ENCODE measurements at places on chromosomes 4 and X. TPM values are rescaled to one million over a fixed set of nuclear protein-coding genes. Genes with fewer than 3 reads are reported as not detected.
A peak's percentile ranks its signal among the peaks of the same experiment; 100 is the strongest.

GRCh38 chr4:120435179-120435578, 368.5 kb upstream of the MAD2L1 start:
- DNase-seq: no peak

DNA sequence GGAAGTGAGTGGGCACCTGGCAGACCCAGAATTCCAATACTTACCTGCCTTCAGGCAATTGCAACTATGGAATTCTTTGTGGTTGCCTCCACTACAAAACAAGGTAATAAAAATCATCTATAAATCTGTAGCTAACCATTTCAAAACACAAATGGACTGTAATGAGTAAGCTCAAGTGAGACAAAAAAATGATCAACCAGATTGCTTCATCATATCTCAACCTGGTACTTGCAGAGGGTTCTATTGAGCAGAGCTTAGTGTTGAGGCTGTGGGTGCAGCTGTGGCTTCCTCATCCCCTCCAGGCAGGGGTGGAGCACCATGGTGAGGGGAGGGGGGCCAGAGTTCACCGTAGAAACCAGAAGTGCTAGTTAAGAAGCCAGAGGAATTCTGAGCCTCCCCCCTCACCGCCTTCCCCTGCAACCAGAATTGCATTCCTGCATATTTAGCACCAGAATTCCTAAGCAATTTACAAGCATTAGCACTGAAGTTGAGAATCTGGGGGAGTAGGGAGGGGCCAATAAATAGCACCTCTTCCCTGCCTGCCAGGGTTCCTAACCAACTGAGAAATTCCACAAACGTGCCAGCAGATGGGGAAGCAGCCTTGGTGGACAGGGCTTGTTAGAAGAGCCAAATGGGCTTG, 11.5 kb downstream of the CTAG1A start:
- DNase-seq: peak; percentile 84

GPRASP3 gene
- total RNA-seq: 3.3 TPM

- DNase-seq: no peak
These were observed 44.0 kb downstream of the TMEM144 start for GRCh38 chr4:158254292-158254691.

DNA sequence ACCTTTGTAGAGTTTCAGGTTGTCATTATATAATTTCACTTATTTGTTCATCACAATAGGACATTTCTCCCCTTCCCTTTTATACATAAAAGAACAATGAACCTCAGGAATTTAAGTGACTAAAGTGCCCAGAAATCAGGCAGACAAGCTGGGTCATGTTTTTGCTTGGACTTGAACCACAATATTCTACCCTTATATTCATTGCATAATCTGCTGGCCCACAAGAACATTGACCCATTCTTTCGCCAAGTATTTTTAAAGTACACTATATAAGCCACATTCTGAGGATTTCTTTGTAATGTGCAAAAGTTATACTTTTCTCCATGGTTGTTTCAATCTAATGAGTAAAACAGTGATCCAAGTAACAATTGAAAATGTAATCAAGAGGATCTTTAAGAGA, 637.5 kb upstream of the SLIT2 start:
- no peak for DNase-seq
